ENCODE measurements at places on chromosomes 7 and 10.
A peak's percentile ranks its signal among the peaks of the same experiment; 100 is the strongest.

GRCh38 chr7:111129435-111129834 lies 38.5 kb downstream of the LRRN3 start:
- DNase-seq: no peak

DNA sequence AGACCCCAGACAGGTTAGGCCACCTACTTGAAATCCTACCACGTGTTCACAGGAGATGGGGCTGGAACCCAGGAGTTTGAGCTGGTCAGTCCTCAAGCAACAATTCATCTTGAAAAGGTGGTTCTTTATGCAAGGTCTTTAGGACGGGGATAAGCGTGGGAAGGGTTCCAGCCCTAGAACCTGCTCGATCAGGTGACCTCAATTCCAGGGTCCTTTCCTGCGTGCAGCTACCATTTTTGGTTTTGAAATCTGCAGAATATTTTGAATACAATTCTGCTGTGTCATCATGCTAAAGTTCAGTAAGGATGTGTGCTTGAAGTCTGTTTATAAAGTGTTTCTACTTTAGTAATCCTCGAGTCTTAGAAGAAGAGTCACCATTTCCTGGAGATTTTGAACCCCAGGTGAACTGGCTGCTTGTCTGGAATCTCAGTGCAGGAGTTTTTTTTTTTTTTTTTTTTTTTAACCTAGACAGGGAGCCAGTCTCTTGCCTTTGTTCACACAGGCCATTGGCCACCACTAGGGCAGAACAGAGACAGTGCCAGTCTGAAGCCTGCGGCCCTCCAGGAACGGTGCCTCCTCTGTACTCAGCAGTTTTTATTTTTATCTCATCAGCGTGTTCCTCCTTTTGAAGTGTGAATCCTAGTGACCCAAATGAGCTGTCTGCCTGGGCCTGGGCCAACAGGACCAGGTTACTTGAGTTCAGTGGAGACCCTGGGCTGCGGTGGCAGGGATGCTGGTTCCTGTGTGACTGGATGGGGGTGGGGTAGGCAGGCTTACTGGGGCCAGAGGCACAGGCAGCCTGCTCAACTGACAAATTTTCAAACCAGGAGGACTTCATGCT lies 54.6 kb downstream of the EEPD1 start:
- DNase-seq: no peak

DNA sequence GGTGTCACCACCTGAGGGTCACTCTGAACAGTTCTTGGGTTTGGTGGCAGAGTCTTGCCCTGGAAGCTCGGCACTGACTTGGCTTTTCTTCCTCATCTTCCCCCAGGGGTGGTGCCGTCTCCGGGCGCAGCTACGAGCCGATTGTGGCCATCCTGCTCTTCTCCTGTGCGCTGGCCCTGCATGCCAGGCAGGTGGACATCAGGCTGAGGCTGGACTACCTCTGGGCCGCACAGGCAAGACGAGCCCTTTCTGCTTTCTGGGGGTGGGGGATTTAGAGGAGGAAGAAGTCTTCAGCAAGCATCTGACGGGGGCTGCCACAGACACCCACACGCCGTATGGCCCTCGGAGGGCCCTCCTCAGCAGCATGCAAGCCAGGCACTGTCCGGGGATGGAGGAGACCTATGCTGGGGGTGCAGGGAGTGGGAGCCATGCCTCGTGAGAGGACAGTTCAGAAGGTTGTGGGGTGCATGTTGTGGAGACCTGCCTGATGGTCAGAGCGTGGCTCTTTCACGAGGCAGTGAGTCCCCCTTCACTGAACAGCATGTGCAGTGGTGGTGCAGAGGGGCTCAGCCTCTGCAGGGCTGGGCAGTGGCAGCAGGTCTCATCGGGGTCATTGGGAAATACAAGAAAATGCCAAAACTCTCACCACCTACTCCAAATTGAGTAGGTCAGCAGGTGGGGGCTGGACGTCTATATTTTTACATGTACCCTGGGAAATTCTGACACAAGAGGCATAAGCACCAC lies 112.4 kb downstream of the ADCY1 start:
- no peak for DNase-seq

DNA sequence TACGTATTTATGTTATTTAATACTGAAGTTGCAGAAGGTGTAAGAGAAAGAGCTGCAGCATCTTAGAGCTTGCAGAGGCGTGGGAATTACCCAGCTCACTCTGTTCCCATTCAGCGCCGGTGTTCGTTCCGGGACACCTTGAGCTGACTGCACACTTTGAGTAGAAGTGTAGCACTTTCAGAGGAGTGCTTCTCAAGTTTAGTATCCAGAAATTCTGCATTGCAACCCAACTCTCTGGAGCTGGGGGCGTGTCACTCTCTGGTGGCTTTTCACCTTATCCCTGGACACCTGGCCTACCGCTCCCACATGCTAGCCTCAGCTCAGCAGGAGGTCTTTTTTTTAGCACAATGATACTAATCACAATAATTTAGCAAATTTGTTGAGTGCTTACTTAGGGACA lies 66.4 kb upstream of the SHH start:
- no peak for DNase-seq

DNA sequence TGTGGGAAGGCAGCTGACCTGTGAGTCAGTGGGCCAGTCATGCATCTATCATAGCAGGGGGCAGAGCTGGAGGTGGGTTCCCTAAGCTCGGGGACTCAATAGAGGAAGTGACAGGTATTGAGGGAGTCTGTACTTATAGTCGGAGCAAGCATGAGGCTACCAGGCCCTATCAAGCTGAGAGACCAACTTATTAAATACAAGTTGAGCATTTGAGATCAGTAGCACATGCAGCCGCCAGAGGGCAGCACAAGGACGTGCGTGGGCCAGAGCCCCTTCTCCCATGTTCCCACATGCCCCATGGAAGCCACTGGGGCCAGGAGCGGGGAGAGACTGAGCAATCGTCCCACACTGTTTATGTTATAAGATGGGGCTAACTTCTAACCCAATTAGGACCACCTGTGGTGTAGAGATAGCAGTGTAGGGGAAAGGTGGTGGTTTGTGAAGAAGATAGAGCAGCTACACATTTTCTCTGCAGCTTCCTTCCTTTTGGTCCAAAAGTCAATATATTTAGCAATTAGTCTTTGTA lies 13.0 kb upstream of the STK31 start:
- DNase-seq: peak; percentile 17

DNA sequence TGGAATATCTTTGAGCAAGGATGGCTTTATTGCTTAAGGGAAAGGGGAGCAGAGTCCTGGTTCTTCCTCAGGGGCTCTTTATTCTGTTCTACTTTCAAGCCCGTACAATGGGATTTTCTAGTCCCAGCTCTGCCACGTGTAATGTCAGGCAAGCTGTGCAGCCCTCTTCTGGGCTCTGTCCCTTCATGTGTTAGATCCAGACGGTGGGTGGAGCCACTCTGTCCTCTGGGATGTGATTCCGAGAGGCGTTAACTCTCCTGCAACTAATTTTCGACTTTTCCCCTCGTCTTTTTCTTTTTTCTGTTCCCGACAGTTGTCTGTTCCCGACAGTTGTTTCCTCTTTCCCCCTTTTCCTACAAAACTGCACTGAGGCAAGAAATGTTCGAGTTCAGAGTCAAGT lies 34.8 kb downstream of the FBH1 start:
- DNase-seq: no peak

DNA sequence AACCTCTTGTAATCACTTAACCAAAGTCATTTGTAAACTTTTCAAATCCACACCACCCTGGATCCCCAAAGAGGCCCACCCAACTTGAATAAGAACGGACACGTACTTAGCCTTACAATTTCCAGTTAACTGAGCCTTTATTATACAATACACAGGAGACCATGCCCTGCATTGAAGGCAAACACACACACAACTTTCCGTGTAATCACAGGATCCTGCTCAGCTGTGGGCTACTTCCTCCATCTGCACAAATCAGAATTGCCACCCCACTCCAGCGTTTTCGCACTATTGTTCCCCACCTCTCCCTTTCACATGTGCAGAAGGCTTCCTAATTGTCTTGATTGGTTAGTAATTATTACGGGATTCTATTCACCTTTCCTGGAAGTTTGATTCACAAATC lies 12.1 kb upstream of the PODXL start:
- no peak for DNase-seq

DNA sequence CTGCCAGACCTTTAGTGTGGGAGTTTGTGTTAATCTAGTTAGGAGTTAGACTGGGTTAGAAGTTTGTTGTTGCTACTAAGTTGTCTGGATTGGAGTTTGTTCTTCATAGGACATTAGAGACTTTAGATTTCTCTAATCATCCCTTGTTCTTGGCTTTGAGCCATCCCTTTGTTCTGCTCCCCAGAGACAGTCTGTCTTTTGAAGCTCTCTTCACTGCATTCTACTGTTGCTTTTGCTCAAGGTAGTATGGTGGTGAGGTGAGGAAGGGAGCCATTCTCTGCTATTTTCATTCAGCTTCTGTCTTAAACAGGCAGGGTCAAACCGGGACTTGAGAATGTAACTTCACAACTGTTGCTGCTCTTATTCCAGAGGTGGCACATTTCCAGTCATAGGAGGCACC lies 10.4 kb upstream of the TARP start:
- no peak for DNase-seq

DNA sequence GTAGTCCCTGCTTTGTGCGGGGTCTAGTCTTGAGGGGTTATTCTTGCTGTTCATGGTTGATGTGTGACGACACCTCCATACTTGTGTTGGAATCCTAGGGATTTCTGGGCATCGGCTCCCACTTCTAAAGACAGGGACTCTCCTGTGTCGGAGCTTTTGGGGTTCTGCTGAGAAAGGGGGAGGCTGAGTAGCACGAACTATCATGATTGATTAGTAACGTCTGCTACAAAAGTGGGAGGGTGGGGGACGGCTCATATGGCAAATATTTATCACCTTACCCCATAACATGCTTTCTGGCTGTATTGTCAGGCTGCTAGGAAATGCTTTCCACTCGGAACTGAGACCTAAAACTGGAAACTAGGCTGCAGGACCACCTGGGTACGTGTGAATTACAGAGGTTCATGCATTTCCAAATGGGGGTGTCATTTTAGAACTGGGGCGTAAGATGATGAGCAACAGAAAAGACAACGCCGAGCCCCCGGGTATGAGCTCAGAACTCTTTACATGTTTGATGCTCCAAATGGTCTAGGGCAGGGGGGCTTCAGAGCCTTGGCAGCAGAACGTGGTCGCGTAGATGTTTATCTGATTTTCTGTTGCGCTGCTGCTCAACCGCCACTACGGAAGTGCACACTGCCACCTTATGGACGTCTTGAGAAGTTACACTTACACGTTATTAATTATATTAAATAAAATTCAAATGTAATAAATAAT lies 15.1 kb upstream of the NME8 start:
- DNase-seq: peak; percentile 5

DNA sequence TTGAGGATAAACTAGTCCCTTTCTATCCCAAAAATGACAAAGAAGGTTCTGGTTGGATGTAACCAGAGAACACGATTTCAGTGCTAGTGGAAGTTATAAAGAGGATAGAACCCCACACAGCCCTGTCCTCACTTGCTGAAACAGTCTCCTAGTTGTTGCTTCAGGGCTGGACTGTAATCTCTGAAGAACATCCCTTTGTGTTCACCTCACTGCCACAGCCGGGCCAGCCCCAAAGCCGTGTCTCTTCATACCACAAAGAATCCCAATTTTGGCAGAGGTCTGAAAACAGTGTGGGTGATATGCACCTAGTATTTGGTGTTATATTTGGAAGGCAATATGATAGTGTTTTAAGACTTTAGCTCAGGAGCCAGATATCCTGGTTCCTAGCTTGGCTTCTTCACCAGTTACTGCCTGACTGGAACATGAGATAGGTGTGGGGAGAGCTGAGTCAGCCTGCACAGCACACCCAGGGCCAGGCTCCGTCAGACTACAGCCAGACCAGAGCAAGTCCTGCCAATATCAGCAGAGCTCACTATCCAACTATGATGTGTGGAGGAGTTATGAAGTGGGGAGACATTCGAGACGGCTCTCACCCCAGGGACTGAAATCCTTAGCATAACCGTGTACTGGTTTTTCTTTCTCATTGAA lies 21.2 kb downstream of the CYP3A4 start:
- DNase-seq: no peak

- DNase-seq: no peak
These were observed 1.5 kb upstream of the ELFN1 start for GRCh38 chr7:1668396-1669063.

GRCh38 chr7:79770063-79770462 lies 316.6 kb upstream of the MAGI2 start:
- no peak for DNase-seq

GRCh38 chr7:150909200-150909995 lies 57.1 kb downstream of the AOC1 start:
- DNase-seq: no peak

DNA sequence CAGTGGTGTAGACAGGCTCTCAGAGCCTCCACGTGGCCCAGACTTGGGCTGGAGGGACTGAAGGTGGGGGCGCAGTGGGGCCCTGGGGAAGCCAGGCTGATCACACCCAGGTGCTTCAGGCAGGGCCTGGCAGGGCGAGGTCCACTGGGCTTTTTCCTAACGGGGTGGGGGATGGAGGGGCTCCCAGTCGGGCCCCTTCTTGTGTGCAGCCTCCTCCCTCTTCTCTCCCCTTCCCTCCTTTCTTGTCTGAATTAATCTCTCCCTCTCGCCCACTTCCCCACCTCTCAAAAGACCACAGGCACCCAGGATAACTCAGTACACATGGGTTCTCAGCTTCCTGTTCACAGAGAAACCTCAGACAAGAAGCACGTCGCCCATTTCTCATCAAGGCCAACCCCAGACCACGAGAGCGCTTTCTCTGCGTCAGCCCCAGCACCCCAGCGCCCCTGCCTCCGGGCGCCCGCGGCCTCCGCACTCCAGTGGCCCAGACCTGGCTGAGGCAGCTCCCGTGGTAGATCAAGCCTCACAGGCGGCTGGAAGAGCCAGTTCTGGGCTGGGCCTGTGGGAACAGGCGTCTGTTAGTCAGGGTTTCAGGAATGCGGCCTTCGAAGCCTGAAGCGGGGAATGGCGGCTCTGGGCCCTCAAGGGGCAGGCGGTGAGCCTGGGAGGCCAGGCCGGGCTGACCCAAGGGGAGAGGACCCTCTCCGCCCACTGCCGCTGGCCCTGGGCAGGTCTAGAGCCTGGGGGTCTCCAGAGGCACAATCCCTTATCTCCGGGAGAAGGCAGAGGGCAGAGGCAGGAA lies 50.6 kb downstream of the PWWP2B start:
- DNase-seq: no peak

GRCh38 chr10:44926751-44927351 lies 15.7 kb downstream of the TMEM72 start:
- DNase-seq: no peak

GRCh38 chr10:404346-404745 lies 269.1 kb downstream of the ZMYND11 start:
- DNase-seq: no peak

- DNase-seq: no peak
These were observed 56.4 kb downstream of the VIPR2 start for GRCh38 chr7:159088016-159088865.

- no peak for DNase-seq
These were observed 121.2 kb upstream of the ADARB2 start for GRCh38 chr10:1858547-1858946.

Measured in activated CD4-positive, CD25-positive, alpha-beta regulatory T cell (primary cell).